ENCODE measurements at places on chromosomes 7 and 10.

DNA sequence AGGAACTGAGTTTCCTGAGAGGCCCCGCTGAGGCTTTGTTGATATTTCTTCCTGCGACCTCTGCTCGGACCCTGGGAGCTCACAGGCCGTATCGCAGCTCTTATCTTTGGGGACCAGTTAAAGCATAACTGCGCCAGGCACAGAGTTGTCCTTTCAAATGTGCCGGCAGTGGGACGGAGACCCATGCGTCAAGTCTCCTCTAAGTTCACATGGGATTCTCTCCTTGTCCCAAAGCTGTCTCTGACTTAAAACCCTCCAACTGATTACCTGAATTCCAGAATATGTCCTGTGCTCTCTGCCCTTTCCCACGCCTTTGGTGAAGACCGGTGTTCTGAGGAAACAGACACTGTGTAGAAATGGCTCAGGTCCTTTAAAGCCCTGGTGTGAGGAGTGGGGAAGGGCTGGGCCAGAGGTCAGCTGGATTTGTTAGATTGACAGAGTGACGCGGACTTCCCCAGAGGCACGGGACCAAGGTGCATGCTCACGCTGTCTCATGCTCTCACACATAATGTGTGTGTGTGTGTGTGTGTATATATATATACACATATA is 169.8 kb downstream of the EGFR start:
- DNase-seq = no peak

DNA sequence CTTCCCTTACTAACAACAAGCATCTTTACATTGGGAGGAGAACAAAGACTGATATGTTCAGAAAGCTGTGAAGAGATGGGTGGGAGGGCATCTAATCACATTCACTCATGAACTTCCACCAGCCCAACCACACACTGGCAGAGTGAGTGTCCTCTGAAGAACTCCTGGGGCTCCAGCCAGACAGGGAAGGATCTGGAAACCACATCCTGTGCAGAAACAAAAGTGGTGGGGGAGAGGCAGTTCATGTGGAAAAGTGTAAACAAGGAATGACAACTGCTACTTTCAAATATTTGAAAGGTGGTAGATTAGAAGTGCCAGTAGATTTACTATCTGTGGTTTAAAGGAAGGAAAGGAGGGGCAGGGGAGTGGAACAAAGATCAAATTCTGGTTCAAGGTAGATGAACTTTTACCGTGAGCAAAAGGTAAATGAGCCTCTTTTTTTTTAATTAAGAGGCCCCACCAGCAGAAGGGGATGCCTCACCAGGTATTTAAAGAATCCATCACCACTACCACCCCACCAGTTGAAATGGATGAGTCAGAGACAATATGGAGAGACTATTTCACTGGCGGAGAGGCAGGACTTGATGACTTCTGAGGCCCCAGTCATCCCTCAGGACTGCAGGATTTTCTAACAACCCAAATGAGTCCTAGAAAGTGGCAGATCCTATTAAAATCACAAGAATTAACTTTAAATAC is 34.5 kb downstream of the GOT1 start:
- no peak for DNase-seq

DNA sequence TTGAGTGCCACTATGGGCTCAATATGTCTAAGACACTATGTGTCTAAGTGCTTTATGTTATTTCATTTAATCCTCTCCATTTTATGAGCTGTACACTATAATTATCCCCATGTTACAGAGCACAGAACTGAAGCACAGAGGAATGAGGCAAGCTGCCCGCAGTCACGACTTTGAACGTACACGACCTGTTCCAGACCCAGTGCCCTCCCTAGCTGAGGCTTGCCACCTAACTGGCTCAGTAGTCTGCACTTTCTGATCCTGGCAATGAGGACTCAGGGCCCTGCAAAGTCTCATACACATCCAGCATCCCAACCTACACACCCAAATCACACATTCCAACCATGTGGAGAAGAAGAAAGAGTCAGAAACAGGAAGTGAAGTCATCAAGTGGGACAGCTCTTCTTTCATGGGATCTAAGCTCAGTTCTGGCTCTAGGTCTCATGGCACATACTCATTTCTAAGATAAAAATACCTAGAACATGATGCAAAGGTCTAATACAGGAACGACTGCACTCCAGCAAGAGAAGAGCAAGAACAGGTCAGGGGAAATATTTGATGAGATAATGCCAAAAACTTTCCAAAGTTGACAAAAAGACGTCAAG is 42.4 kb upstream of the DDC start:
- DNase-seq = no peak

DNA sequence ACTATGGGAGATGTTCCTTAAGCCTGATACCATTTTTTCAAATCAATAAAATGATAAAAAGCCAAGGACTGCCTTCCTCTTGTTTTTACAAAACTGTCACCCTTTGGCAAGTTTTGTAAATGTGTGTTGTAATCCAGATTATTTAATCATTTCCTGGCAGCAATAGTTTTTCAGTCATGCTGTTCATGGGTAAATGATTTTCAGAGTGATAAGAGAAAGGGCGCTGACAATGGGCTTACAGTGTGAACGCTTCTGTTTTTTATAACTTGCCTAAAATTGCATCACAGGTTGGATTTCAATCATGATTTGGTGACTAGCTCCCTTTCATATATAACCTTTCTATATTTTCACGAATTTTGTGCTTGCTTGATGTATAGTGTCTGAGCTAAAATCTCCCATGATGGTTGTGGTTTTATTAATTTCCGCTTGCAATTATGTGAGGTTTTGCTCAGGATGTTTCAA is 19.0 kb upstream of the DMBT1 start:
- no peak for DNase-seq

- no peak for DNase-seq
These were observed 149.7 kb downstream of the CELF2 start for GRCh38 chr10:11167233-11167966.

DNA sequence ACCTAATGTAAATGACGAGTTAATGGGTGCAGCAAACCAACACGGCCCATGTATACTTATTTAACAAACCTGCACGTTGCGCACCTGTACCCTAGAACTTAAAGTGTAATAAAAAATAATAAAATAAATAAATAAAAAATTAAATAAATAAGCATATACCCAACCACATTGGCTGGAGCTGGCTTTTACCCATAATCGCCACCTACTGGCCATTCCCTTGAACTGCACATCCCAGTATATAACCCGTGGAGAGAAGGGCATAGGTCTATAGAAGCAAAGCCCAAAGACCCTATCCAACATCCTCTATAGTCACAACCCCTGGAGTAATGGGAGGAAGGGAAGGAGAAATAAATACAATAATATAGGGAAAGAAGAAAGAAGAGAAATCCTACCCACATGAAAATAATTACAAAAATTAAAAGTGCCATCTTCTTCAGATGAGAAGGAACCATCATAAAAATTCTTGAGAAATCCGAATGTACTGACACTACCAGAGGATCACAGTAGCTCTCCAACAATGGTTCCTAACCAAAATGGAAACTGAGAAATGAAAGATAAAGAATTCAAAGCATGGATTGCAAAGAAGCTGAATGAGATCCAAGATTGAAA is 65.6 kb downstream of the TWIST1 start:
- DNase-seq = no peak

DNA sequence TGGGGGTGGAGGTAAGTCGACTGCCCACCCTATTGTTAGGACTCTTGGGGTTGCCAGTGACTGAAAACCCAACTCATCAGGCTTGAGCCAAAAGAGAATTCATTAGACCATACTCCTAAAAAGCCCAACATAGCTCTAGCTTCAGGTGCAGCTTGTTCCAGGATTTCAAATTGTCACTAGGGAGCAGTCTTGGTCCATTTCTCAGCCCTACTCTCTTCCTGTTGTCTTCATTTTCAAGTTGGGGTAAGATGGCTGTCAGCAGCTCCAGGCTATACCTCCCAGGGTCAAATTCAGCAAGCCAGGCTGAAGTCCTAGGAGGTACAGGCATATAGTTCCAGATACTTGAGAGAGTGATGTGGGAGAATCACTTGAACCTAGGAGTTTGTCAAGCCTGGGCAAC is 14.9 kb upstream of the COL13A1 start:
- DNase-seq = no peak

- DNase-seq = no peak
These were observed 3.3 kb downstream of the NUDT13 start for GRCh38 chr10:73113551-73113950.

DNA sequence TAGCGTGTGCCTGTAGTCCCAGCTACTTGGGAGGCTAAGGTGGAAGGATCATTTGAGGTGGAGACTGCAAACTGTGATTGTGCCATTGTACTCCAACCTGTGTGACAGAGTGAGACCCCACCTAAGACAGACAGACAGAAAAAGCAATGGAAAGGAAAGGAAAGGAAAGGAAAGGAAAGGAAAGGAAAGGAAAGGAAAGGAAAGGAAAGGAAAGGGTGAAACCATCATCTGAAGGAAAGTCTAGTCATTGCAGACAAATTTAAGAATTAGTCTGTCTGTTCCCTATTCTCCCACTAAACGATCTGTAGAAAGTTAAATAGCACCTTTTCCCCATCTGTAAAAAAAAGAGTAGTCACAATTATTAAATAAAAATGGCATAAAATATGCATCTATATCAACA is 91.1 kb upstream of the SKAP2 start:
- no peak for DNase-seq

DNA sequence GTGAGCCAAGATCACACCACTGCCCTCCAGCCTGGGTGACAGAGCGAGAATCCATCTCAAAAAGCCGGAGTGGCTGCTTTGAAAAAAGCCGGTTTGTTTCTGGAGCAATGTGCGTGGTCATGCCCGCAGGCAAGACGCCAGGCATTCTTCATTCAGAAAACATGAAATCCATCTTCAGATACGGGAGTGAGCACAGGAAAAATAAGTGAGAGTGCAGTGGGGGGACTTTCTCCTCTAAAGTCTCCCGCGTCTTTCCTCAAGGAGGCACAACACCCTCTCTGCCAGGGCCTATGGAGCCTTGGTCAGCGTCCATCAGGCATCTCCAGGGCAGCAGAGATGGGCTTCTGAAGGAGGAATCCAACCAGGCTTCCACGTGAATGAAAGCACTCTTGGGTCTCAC is 62.3 kb upstream of the DGKI start:
- DNase-seq = no peak

DNA sequence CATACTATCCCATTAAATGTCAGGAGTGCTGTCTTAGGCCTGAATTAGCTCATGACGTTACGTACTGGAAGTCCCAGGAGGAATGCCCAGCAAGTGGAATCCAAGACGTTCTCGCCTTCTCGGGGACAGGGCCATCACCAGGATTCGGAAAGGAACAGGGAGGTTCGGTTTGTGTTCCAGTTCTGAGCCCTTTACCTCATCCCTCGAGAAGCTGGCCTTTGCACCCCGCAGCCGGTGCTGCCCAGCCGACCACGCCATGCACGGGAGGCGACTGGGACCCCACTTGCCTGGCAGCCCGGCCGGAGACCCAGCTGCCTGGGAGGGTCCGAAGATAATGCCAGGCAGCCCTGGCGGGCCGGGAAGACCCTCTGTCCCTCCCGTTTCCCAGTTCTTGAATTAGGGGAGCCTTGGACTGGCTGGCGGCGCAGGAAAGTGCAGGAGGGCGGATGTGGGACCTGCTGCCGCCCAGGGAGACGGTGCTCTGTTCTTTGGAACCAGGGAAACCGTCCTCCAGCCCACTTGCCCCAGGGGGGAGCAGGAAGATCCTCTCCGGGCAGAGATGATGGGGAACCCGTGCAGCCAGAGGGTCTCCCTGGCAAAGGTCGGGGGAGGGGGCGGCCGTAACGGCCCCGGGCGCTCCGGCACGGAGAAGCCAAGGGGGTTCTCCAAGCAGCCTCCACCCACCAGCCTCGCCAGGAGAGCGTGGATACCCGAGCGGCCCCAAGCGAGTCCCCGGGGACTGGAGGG is 671 bp upstream of the CHST3 start:
- no peak for DNase-seq

DNA sequence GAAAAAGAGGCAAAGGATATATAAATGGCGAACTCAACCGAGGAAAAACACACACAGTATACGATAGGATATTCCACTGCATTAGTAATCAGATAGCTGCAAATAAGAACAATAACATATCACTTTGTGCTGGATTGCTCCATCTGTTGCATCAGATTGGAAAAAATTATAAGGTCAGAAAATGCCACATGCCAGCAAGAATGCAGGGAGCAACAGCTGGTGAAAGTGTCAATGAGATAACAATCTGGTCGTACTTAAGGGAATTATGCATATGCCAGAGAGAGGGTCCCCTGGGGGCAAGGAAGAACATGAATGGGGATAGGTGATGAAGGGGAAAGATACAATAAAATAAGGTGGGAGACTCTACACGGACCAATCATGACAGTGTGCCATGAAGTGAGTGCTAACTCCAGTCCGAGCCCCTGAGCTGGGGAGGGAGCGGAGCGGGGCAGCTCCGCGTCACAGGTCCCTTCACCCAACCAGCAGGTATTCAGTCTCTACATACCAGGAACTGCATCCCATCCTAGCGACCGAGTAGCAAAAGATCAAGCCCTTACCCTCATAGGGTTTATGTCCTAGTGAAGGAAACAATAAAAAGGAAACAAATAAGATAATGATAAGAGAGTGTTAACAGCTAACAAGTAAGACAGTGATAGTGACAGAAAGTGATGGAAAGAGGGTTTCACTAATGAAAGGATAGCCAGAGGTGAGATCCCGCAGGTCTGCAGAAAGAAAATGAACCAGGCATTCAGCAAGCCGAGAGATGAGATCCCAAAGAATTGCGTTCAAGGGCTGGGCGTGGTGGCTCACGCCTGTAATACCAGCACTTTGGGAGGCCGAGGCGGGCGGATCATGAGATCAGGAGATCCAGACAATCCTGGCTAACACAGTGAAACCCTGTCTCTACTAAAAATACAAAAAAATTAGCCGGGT is 9.4 kb downstream of the MPP7 start:
- no peak for DNase-seq

DNA sequence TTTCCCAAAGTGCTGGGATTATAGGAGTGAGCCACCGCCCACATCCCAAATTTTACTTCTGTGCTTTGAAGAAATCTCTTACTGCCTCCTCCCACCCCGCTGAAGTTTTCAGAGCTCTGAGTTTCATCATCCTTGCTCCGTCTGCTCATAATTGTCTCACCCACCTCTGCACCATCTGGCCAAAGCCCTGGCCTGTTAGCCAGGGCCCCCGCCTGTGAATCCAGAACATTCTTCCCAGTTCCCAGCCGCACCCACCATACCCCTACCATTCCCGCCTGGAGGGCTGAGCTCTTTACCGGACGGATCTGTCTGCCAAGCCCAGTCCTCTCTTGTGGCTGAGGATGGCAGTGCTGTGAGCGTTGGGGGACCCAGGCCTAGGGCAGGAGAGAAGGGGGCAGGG is 14.5 kb downstream of the SSC4D start:
- DNase-seq = no peak

- no peak for DNase-seq
These were observed 66.4 kb upstream of the JAZF1 start for GRCh38 chr7:28246921-28247461.

GRCh38 chr10:52956861-52957260 is 184.3 kb upstream of the MBL2 start:
- DNase-seq = no peak

GRCh38 chr10:55966101-55966500 is 395.0 kb downstream of the ZWINT start:
- no peak for DNase-seq

DNA sequence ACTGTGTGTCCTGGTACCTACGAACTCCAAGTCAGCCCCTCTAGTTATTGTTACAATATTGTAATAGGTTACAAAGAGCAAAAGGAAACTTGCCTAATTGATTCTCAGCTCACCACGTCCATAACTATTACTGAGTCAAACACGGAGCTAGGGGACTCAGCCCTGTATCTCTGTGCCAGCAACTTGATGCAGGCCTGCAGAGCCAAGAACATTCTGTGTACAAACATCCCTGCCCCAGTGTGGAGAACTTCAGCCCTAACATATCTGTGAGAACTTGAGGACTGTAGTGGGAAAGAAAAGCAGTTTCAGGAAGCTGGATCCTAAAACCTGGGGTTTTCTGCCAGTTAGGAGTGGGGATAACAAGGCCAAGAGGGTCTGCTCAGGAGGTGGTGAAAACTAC is 114.9 kb upstream of the PRSS58 start:
- no peak for DNase-seq

All from T follicular helper cell (primary cell).